ENCODE measurements at places on chromosomes 4 and X.

DNA sequence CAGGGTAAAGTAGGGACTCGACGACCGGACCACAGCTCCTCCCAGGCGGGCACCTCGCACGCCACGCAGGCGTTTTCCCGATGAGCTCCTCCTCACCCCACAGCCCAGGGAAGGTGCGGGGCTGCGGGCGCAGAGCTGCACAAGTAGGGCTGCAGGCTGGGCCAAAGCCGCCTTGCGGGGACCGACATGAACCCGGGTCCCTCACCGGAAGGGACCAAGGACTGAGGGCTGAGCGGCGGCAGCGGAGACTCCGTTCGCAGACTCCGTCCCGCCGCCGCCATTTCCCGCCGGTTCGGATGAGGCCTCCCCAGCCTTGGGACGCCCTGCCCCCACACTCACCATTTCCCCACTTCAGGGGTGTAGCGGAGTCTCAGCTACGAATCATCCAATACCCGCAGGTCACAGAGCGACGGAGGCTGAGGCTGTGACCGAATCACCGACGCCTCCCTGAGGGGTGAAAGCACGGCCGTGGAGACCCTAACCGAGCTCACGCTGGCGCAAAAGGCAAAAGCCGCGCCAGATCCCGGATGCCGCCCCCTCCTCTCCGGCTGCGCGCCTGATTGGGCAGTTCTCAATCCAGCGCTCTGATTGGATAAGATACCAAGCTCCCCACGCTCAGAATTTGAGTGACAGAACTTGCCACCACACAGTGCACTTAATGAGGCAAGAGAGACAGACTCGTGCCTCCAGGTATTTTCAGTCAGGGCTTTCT is at the start of gene ZNF732:
Gene ZNF732 (minus strand): TSS at position 506 of the 712 bp plus-strand sequence. CDS start 164 bp downstream, at position 342.
- DNase-seq: no peak

DNA sequence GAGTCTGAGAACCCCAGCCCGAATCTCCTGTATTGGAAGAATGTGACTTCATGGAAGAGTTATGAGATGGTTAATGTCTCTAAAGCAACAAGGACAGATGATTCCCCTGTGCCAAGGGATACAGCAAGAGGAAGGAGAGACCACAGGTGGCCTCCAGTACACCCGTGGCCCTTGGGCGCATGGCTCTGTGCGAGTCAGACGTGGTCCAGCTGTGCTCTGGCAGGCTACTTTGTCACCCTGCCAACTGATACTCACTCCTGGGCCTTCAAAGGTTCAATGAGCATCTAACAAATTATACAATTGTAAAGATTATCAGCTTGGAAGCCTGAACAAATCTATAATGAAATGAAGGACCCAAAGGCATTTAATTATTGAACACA is 71.7 kb downstream of the NYX start:
- no peak for DNase-seq

DNA sequence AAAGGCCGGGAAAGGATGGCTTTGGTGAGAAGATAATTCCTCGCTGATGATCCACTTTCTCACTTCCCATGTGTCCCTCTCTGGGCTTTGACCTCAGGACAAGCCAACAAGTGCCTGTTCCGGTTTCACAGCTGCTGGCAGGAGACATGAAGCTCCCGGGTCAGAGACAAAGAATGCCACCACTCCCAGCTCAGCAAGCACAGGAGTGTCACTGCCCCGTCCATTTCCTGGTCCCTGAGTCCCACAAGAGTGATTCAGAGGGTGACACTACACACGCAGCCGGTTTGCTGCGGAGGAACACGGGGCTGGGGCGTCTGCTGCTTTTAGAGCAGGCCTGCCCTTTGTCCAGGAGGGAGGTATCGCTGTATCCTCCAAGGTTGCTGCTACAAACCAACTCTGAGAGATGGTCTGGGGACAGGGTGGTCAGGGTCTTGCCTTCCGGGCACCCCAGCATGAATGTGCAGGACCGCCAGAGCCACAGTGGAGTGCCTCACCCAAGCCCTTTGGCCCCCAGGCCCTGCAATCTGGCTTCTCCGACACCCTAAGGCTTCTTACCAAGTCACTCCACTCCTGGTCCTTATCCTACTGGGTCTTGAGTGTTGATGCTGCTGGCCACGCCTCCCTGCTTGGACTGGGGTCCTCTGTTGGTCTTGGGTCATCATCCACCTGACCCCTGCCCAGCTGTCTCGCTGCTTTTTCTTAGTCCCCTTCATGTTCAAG is 49.5 kb downstream of the CPZ start:
- DNase-seq: no peak

DNA sequence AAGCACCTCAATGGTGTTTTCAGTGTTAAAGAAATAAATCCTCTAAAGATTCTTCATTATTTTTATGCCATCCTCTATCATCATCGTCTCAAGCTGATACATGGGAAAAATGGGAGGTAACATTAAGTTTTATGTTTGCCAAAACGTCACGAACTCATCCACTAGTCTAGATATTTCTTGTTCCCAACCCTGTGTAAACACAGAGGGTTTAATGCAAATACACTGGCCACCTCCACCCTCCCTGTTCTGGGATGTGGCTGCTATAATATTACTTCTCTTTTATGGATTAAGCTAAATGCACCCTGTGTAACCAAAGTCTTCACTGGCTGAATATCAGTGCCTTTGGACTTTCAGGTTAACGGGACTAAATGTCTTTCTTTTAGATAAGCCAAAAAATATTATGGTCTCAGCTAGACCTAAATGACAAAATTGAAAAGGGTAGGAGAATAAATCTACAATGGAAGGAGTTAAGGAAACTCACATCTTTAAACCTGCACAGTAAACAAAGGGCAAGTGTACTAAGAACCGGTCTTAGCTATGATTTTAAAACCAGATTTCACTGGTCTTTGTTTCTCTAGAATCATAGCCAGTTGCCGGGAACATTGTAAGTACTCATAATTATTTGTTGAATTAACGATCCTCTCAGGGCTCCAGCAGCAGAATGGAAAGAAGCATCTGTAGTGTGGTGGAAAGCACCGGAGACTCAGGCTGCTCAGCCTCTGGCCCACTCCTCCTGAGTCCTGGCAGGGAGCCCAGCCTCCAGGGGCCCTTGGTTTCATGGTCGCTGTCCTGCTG is 103.5 kb upstream of the NOCT start:
- DNase-seq: no peak

DNA sequence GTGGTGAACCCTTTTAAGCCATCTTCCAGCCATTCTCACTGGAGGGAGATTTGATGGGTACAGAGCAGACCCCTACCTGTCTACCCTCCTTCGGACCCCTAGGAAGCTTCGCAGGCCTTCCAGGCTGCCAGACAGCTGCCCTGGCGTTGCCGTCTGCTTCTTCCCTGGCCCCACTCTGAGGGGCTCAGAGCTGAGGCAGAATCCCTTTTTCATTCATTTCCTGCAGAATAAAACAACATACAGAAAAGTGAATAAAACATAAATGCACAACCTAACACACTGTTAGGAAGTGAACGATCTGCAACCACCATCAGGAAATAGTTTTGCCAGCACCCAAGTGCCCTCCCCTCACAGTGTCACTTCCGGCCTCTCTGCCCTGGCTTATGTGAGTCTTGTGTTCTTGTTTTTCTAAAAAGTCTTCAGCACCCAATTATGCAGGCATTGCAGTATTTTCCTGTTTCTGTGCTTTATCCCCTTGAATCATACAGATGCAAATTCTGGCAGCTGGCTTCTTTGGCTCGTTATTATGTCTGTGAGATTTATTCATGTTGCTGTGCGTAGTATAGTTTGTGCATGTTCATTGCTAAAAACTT is 5.6 kb upstream of the ADD1 start:
- DNase-seq: peak; percentile 81

DNA sequence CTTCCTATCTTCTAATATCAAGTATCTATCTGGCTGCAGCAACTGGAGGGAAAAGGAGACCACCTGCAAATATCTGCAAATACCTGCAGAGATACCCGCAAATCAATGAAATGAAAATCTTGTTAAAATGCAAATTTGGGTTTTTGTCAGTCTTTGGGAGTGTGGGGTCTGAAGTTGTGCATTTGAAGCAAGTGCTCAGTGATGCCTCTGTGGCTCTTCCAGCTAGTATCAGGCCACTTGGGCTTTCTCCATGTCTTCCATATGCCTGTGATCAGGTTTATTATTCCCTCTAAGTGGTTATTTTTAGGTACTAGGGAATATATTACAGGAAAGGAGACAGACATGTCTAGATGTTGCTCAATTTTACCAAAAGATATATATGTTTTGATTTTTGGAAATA is 880.3 kb downstream of the ADGRL3 start:
- DNase-seq: no peak

- peak; percentile 51 for DNase-seq
Measured at GRCh38 chr4:2432991-2433530, 14.3 kb downstream of the CFAP99 start.

- DNase-seq: no peak
Measured at GRCh38 chr4:93212250-93212649, 616.3 kb upstream of the ATOH1 start.

DNA sequence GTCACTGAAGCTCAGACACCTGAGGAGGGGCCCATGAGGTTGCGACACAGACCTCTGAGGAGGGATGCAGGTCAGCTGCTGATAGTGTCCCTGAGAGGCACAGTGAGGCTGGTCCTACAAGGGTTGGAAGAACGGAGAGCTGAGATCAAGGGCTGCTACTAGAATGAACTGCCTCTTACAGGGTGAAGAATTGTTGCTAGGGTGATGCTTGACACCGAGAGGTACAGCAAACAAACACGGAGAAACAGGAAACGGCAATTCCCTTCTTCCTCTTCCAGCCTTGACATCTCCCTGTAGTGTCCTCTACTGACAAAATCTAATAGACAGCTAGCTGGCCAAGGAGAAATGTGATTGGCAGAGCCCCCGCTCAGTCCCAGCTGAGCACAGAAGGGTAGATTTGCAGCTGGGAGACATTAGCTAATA is 11.8 kb upstream of the HPGDS start:
- DNase-seq: no peak

DNA sequence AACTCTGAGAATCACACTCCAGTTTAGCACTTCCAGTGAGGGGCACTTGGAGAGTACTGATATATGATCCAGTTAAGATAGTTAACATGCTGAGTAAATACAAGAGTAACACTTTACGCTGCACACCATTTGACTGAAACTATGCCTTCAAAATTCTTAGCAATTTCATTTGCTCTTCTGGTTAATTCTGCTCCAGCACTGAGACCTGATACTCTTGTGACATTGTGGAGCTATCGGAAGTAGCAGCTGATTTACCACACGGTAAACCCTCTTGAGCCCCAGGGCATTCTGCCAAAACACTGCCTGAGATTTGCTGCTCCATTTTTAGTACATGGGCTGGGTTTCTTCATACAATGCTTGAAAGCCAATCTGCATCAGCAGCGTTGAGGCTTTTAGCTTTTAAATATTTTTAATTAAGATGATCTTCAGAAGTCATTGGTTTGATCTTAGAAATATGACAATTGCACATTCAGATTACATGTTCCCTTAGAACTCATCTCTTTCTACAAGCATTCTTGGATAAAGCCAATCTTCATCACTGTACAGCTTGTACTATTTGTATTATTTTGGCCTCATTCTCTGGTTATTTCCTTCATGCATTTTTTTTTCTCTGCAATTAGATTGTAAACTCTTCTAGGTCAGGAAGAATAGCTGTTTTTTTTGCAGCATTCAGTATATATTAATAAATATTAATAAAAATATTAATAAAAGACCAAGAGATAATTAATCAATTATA is 67.8 kb upstream of the ETNPPL start:
- DNase-seq: peak; percentile 16

- no peak for DNase-seq
Measured at GRCh38 chr4:17027495-17027894, 129.1 kb upstream of the LDB2 start.

DNA sequence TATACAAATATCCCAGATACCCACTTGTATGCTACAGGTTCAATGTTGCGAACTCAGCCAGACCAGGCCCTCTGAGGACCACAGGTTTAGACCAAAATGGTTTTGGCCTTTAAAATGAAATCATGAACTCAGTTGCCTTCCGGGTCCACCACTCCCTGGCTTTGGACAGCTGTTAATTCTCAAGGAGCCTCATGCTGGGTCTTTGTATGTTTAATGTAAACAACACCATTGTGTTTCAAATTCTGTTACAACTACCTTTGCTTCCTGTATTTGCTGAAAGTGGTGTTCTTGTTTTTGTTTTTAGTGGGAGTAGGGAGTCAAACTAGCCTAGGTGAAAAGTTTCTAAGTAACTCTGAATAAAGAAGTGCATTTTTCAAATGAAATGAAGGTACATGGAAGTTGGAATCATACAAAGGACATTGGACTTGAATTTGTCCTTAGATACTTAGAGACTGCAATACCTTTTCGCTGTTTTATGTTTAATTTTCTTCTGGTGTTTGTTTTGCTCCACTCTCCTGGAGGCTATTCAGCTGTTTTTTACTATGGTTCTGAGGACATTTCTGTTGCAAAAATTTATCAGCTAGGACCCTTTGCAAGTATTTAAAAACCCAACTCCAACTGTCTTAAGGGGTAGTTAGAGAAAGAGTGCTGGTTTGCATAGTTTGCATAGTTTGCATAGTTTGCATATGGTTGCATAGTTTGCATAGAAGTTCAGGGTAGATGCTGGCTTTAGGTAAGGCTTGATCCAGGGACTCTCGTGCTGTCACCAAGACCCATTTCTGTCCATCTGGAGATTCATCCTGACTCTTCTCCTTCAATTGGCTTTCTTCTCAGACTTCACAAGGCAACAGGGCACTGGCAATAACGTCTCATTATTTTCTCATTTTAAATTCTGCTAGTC is 70.1 kb downstream of the MID1IP1 start:
- no peak for DNase-seq

DNA sequence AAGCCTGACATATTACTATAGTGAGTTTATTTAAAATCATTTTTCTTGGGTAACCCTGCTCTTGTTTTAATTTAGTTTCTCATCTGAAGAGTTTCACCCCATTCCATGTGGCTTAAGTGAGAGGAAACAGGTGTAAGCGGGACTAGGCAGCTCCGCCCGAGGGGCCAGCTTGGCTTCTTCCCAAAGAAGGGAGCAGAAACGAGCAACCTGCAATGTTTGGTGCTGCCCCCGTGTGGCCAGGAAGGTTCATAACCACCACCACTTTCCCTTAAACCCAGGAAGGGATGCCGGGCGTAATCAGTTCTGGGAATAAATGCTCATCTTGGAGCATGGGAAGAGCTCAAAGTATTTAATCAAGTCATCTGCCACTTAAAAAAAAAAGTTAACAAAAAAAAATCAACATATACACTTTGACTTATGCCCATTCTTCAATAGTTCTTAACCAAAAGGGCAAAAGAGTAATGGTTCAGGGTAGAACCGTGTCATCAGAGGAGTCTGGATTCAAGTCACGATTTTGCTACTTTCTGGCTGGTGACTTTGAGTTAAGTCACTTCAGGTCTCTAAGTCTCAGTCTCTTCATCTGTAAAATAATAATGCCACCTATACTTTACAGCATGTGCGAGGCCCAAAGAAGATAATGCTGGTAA is 147.9 kb downstream of the NSUN7 start:
- DNase-seq: peak; percentile 72
